Central memory CD8-positive, alpha-beta T cell (primary cell): ENCODE measurements at places on chromosomes 12 and 14.

DNA sequence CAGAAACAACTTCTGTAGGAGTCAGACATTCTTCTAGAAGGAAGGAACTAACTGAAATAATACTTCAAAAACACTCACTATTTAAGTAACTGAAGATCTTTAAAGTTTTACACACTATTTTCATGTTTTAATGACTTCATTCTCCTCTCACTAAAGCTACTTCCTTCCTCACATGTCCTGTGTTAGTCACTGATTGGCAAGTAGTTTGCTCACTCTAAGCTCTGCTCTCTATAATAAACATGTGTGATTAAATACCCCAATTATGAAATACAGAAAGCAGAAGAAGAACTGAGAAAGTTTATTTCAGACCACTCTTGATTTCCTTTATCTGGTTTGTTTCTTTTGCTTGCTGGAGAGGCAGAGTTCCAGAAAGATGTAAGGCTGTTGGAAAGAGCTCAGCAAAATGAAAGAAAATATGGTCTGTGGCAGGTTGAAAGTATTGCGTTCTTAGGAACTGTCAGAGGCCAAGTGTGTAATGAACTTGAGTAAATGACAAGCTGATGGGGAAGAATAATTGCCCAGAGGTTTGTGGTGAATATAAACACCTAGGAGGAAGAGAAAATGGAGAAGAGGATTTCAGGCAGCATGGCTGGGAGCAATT lies 522.0 kb upstream of the SEL1L start:
- DNase-seq = no peak

- DNase-seq = no peak
Measured at GRCh38 chr14:25079311-25079710, 29.4 kb upstream of the STXBP6 start.

GRCh38 chr14:75144944-75145343 lies 18.1 kb upstream of the NEK9 start:
- no peak for DNase-seq

DNA sequence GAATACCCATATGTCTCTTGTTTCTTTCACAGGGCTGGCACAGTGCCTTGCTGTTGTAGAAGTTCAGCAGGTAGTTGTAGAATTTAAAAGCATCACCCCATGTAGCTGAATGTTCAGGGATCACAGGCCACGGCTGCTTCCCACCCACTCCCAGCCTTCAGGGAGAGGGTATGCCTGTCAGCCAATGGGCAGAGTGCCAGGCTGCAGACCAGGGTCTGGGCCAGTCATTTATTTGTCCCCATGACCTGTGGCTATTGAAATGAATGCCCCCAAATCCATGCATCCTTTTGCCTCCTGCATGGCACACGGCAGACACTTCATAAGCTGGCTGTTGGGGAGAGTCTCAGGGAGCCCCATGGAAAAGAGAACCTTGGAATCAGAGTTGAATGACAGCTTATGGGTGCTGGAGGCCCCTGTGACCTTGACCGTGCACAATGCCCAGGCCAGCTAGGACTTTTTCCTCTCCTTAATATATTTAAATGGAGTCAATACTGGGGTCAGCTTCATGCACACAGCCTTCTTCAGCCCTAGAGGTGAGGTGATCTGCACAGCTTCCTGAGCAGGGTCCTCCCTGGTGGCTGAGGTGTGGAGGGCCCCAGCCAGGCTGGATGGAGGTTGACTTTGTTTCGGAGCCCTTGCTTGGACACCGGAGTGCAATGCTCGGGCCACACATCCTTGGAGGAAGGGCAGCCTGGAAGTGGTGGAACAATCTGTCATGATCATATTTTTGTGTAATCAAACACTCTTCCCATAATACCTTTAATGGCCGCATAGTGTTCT lies 45.3 kb downstream of the PRMT8 start:
- DNase-seq = no peak

- no peak for DNase-seq
Measured at GRCh38 chr14:76329154-76329928, 46.6 kb upstream of the ESRRB start.

- no peak for DNase-seq
Measured at GRCh38 chr14:78848234-78848820, 678.2 kb downstream of the NRXN3 start.

- DNase-seq = no peak
Measured at GRCh38 chr12:99287136-99287535, 360.4 kb upstream of the GARIN6 start.

DNA sequence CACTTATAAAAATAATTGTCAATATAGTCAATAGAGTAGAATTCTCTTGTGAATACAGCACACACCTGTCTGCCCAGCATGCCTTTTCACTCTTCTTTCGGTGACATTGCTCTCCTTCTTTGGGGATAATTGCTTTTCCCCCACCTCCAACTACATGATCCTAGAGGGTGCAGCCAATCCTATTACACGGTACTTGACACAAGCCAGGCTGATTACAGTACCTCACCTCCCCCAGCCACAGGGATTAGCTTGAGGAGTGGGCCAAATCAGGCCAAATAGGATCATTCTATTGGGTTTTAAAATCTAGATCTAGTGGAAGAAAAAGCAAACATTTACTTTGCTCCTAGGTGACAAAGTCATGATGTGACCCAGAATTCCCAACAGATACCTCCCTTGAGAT lies 16.8 kb upstream of the NFYB start:
- DNase-seq = no peak

GRCh38 chr12:12582193-12582881 lies 19.7 kb upstream of the DUSP16 start:
- DNase-seq = no peak

DNA sequence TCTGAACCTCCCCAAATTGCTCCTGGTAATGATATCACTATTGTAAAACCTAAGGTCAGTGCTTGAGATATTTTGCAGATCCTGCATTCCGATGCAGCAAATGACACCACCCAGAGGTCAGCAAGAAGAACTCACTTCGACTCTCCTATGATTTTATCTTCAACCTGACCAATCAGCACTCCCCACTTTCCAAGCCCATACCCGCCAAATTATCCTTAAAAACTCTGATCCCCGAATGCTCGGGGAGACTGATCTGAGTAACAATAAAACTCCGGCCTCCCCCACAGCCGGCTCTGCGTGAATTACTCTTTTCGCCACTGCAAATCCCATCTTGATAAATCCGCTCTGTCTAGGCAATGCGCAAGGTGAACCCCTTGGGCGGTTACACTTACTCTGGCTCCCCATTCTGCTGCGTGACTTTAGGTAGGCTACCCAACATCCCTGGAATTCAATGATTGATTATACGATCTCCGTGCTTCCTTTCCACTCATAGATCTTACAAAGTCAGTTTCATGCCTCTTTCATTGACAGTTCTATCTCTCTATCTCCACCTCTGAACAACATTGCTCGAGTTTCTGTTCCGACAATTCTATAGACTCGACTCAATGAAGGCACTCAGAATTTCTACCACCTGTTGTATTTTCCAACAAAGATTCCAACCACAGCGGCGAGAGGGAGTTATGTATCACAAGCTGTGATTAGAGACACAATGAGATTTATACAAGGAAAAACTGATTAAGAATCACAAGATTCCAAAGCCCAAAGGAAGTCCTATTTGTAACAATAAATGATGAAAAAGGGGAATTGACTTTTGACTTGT lies 939 bp downstream of the NPC2 start:
- no peak for DNase-seq

DNA sequence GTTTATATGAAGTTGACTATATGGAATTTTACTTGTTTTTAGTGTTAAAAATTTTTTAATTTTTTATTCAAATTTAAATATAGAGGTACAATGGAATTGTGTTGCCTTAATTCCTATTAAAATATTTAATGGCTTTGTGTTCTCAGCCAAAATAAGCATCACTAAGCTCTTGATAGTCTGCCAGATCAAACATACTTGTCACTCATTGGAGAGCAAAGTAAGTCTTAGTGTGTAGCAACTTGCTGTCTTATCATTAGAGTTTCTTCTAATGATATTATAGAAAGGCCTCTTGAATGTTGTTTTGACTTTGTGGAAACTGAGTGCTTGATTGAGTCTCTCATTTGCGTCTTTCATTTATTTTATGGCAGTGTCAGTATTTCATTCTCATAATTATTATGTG lies 10.7 kb downstream of the SFSWAP start:
- DNase-seq = no peak

GRCh38 chr12:41049033-41049432 lies 139.1 kb upstream of the PDZRN4 start:
- no peak for DNase-seq

DNA sequence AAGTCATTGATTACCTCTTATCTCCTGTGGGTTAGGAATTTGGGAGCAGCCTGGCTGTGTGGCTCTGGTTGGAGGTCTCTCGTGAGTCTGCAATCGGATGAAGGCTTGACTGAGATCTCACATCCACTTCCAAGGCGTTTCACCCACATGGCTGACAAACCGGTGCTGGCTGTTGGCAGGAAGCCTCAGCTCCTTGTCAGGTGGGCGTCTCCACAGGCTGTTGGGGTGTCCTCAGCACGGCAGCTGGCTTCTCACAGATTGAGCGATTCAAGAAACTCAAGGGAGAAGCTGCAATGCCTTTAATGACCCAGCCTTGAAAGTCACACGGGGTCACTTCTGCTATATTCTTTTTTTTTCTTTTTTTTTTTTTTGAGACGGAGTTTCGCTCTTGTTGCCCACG lies 28.6 kb upstream of the CORO1C start:
- no peak for DNase-seq

DNA sequence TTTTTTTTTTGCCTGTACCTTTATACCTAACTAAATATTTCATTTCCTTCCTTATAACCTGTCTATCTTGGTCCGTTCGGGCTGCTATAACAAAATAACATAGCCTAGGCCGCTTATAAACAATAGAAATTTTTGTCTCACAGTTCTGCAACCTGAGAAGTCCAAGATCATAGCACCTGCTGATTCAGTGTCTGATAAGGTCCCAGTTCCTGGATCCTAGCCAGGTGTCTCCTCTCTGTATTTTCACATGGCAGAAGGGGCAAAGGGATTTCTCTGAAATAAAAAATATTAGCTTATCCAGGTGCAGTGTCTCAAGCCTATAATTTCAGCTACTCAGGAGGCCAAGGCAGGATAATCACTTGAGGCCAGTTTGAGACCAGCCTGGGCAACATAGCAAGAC lies 1046.6 kb upstream of the USP15 start:
- DNase-seq = no peak

DNA sequence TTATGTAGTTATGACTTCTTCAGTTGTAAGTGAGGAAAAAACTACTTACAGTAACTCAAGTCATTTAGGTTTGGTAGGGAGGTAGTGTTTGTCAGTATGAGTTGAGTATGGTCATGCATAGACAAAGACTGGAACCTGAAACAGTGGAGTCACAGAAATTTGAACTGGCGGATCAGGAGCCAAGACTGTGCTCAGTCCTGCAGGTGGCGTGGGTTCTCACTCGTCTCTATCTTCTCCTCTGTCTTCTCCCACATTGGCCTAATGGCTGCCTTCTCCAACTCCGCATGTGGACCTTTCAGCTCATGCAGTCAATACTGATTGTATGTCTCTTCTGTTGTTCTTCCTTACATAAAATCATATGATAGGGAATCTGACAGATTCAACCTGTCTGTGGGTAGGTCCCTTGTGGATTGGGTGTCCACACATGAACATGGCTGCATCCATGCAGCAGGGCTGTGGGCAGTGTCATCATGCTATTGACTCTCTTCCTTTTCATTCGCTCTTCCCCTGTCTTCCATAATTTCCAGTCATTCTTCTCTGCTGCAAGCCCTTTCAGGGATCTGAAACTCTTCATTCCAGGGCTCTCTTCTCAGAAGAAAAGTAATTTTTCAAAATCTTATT lies 78.8 kb upstream of the NEDD1 start:
- DNase-seq = no peak

GRCh38 chr12:81263072-81263471 lies 185.2 kb downstream of the ACSS3 start:
- DNase-seq = no peak

DNA sequence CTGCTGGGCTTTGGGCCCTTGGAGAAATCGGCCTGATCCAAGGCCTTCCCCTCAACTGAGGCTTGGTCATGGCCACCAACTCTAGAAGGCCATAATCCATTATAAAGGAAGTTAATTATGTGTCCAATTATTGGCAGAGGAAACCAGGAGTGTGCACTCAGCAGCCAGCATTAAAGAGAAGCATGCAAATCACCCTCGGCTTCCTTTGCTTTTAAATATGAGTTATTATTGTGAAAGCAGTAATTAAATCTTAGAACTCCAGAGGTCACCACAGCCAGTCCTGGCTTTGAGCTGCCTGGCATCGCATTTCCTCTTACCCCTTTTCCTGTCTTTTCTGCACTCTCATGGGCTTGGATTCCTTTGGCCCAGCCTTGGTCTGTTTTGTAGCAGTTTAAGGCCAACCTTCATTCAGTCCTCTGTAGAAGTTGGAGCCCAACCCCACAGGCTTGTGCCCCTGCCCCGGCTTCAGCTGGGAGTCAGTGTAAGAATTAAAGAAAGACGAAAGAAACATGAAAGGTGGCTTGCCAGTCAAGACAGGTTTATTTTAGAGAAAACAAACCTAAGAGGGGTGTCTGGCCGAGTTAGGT lies 14.7 kb upstream of the KRT86 start:
- DNase-seq = no peak

- DNase-seq = no peak
Measured at GRCh38 chr12:14975457-14975856, 2.6 kb downstream of the PDE6H start.
